NCI-H1930 (cell line): ENCODE measurements at places on chromosomes 1 and 21.
A peak's percentile ranks its signal among the peaks of the same experiment; 100 is the strongest.

DNA sequence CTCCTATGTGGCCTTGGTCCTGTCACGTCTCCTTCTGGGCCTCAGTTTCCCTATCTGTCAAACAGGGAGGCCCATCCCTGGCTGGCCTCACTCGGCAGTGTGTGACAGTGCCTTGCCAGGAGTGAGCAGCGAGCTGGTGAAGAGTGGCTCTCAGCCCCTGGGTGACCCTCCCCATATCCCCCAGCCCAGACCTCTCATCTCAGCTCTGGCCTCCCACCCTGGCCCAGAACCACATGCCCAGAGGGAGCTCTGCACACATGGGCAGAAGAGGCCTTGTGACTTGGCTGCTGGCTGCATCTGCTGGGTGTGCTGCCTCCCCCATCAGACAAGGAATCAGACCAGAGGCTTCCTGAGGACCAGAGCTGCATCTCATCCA lies 19.5 kb upstream of the PADI1 start:
- no peak for DNase-seq

DNA sequence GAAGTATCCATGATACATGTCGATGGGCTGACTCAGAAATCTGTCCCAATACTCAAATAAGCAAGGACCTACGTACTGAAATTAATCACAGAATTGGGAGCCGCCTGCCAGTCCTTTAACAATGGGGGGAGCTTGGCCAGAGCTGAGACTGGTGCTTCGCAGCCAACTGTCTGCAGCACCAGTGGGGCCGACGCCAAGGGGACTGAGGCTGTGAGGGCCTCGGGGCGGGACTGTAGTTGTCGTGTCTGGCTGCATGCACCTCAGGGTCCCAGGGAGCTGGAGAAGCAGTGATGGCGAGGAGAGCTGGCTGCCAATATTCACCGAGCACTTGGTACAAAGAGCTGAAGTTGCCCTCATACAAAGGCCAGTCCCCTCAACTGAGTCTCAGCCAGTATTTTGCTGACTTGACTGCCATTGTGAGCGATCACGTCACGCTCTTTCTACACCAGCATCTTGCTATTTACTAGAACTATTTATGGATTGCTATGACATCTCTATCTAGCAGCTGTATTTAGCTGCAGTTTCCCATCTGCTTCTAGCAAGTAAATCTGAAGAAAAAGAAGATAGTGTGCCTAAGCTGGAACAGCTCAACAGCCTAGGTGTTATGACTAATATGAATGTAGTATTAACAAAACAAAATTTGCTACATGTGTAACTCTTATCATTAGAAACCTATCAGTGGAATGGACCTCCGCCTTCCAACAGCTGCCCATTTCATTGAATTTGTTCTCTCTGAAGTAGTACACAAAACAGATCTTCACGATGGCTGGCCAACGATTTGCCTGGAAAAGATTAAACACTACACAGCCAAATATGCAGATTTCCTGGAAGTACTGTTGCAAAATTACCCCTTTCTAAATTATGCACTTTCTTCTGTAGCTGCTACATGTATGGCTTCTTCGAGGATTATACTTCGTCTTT lies 29.1 kb downstream of the EVI5 start:
- DNase-seq = no peak

GRCh38 chr1:75426688-75427087 lies 184.2 kb downstream of the SLC44A5 start:
- no peak for DNase-seq

DNA sequence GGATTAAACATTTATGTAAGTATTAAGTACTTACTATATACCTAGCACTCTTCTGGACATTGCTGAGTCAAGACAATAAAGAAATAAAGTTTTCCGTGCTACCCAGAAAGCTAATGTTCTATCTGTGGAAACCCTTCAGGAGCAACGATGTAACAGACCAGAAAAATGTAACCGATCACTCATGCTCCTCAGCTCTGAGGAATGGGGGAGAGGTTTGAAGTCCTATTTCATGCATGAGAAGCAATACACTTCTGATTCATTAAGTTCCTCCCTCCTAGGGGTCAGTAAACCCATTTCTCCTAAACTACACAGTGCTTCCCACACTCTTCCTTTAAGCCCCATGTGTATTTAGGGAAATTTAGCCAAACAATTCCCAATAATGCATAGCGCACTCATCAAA lies 25.6 kb upstream of the KAZN start:
- no peak for DNase-seq

DNA sequence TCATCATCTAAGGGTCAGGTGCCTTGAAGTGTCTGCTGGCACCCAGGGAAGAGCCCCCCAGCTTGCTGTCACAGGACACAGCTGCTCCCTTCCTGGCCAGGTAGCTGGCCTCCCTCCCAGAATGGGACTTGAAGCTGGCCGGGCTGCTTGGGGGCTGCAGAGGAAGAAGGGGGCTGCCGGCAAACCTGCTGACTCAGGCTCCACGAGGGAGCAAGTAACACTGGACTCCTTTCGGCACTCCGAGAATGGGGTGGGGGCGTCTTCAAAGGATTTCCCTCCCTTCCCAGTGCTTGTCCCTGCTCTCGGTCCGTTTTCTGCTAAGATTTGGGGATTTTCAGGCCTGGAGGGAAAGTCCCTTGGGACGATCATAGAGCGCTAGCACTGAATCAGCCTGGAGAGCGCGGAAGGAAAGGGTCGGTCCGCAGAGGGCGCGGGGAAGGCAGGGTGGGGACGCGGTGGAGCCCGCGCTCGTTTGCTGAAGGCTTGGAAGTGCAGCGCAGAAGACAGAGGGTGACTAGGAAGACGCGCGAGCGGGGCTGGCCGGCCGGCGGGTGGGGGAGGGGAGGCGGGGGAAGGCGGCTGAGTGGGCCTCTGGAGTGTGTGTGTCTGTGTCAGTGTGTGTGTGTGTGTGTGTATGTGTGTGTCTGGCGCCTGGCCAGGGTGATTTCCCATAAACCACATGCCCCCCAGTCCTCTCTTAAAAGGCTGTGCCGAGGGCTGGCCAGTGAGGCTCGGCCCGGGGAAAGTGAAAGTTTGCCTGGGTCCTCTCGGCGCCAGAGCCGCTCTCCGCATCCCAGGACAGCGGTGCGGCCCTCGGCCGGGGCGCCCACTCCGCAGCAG lies at the start of gene CSF1:
Gene CSF1, plus strand, starts transcription at position 727 of the 840 bp plus-strand sequence. CDS start 175 bp downstream, outside the sequence.
- no peak for DNase-seq

DNA sequence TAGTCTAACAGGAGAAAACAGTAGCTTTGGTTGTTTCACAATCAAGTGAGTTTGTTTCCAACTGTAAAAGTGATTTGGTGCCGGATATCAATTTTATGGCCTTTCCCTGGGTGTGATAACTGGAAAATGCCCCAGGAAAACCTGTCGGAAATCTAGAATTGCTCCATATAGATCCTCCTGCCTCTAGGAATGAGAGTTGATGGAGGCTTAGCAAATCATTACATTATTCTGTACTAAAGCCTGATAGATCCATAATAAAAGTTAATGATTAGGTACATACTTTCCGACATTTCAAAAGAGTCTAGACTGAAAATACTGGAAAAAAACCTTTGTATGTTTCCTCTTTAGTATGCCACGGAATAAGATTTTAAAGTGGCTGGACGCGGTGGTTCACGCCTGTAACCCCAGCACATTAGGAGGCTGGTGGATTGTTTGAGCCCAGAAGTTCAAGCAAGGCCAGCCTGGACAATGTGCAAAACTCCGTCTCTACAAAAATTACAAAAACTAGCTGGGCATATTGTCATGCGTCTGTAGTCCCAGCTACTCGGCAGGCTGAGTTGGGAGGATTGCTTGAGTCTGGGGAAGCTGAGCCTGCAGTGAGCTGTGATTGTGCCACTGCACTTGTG lies 70.0 kb upstream of the SLC45A1 start:
- DNase-seq = no peak

DNA sequence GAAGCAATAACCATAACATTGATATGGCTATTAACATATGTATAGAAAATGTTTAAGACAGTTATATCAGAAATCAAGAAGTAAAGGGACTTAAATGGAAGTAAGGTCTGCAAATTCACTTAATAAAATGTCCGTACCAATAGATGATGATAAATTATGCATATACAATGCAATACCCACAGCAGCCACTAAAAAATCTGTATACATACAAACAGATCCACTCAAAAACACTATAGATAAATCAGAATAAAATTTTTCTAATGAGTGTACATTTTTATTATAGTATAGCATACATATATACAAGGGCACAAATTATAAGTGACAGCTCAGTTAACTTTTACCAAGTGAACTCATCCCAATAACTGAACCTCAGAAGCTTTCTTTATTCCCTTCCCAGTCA lies 6.0 kb downstream of the LORICRIN start:
- no peak for DNase-seq

- no peak for DNase-seq
Observed at GRCh38 chr1:110675060-110675791, 486 bp upstream of the KCNA3 start.

- DNase-seq = no peak
Observed at GRCh38 chr21:14762734-14763694, 216.9 kb upstream of the SAMSN1 start.

GRCh38 chr1:77057994-77058585 lies 161.1 kb downstream of the PIGK start:
- DNase-seq = no peak

GRCh38 chr1:169809370-169810095 lies 14.8 kb upstream of the METTL18 start:
- DNase-seq = peak; percentile 2

DNA sequence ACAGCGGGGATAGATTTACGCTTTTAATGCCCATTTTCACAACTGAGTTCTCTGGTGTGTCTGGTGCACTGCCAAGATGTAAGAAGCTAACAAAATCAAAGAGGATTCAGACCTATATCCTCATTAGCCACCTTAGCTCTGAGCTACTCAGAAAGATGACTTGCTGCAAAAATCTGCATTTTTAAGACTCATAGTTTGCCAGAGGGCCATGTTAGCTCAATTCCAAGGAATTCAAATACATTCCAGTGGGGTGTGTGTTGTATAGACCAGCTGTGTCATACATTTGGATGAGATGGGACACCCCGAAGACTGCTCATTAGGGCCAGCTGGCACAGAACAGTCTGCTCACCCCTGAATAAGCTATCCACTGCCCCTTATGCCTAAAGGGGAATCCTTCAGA lies 8.9 kb downstream of the DENND2D start:
- no peak for DNase-seq

DNA sequence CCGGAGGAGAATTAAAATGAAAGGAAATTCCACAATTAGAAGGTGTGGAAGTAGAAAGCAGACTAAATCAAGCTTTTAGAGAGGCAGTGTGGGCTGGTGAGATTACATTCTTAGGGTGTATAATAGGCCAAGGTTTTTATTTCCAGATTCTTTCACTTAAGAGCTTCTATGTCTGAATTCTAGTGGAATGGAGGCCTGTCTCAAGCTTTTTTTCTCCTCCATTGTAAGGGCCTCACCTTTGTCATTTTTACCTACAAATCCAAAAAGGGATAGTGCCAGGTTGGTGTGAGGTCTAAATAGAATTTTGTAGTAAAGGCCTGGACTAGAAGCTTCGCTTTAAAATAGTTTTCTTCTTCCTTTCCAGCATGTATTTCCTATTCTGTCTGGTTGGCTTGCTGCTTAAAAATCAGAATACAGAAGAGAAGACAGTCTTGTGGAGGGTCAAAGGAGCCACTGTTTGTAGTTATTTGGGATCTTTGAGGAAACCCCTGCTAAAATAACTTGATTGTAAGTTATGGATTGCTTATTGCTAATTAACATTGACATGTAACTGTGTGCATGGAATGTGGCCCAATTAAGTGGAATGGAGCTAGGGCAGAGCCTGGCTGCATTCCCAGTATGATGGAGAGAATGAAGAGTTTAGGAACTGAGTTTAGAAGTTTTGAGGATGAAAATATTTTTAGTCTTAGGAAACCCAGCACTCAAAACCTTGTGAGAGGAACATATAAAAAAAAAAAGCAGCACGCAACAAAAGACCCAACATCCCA lies 162.5 kb upstream of the B3GALT2 start:
- DNase-seq = no peak

DNA sequence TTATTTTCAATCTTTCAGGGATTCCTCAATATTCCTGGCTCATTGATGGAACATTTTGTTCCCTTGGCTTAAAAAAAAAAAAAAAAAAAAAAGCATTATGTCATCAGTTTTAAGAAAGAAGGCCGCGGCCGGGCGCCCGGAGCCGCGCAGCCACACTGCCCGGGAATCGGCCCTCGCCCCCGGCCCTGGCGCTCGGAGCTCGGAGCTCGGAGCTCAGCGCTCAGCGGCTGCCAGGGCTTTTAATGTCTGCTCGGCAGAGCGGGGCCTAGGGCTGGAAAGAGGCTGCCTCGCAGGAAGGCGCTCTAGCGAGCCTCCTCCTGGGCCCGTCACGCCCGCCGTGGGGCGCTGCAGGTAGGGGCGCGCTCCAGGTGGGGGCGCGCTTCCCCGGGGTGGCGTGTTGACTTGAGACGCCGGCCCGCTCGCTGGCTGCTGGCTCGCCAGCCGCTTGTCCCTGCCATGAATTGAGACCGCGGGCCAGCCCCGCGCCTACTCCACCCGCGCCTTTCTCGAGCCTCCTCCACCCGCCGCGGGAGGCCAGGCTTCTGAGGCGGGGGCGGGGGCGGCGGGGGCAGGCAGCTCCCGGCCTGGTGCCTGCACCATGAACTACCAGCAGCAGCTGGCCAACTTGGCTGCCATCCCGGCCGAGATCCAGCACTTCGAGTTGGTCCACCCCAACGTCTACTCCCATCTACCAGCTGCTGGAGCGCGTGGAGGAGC lies 5.4 kb upstream of the TDRD5 start:
- peak; percentile 85 for DNase-seq

DNA sequence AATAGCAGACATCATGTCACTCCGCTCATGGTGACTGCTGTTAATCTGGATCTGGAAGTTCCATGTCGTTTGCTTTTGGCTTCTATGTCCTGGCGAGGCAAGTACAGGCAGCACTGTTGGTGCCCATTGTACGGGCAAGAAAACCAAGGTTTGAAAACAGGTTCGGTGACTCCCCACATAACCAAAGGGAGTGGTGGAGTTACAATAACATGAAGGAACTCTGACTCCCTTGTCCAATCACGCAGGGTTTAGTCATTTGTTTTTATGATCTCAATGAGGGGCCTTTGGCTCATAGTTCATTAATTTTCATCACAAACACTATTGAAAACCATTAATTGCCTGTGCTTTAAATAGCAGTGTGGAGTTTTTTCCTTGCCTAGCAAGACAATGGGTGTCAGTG lies 82.9 kb upstream of the SSX2IP start:
- no peak for DNase-seq

DNA sequence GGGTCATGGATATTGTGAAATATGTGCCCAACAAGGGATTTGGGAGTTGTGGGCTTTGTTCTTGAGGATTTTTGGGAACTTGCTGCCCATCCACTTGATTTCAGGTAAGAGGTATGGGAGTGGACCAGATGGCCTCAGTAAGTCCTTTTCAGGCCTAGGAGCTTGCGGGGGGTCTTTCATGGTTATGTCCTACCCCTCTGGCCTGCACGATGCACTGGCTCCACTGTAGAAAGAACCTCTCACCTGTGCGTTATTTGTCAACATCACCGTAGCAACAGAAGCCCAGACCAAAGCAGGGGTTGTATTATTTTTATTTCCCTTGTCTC lies 8.6 kb downstream of the RIIAD1 start:
- DNase-seq = no peak

- DNase-seq = no peak
Observed at GRCh38 chr1:206960676-206961386, 9.4 kb downstream of the FCAMR start.

GRCh38 chr1:158117854-158118704 lies 62.6 kb upstream of the CD1D start:
- DNase-seq = peak; percentile 35

GRCh38 chr1:26171084-26172072 lies at the start of gene ZNF593OS:
ZNF593OS (minus strand) TSS chr1:26171832; CDS start chr1:26171661, 171 bp downstream.
- DNase-seq = no peak

GRCh38 chr1:179828554-179829110 lies 49.0 kb downstream of the TOR1AIP2 start:
- DNase-seq = no peak

- no peak for DNase-seq
Observed at GRCh38 chr1:88341447-88341846, 342.6 kb upstream of the PKN2 start.

- DNase-seq = no peak
Observed at GRCh38 chr1:154499446-154499845, 2.6 kb upstream of the TDRD10 start.
